ENCODE measurements at places on chromosomes 13 and 19.

DNA sequence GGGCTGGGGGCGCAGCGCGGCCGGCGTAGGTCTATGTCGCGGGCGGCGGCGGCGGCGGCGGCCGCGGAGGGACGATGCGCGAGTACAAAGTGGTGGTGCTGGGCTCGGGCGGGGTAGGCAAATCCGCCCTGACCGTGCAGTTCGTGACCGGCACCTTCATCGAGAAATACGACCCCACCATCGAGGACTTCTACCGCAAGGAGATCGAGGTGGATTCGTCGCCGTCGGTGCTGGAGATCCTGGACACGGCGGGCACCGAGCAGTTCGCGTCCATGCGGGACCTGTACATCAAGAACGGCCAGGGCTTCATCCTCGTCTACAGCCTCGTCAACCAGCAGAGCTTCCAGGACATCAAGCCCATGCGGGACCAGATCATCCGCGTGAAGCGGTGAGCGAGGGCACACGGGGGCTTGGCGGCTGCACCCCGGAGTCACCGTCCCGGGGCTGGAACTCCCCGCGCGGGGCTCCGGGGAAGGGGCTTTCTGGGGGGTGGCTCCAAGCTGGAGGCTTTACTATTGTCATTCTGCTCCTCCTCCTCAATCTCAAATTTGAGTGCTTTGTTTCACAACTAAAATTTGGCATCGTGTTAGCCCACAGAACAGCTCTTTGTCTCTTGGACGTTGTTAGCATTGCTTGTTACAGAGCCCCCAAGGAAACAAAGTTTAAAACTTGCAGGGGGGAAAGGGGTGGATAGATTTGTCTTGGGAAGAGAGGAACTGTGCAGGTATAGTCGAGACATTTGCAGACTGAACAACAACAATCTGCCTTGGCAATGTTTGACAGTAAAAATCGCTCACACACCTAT, 630 bp downstream of the RAP2A start:
- DNase-seq = peak; percentile 80

DNA sequence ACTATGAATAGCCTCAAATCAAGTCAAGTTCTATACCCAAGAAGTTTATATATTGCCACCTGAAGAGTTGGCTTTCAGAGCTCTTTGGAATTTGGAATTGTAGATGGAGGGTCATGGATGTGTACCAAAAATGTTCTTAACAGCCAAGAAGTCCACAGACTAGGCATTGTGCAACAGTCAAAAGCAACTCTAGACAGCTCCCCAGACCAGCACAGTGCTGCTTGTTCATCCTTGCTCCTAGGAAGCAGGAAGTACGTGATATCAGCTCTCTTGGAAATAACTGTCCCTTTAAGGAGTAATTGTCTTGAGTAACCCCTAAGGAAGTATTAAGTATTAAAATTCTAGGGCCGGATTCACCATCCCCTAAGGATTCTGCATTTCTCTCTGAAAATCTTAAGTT, 30.7 kb upstream of the IL17D start:
- no peak for DNase-seq

DNA sequence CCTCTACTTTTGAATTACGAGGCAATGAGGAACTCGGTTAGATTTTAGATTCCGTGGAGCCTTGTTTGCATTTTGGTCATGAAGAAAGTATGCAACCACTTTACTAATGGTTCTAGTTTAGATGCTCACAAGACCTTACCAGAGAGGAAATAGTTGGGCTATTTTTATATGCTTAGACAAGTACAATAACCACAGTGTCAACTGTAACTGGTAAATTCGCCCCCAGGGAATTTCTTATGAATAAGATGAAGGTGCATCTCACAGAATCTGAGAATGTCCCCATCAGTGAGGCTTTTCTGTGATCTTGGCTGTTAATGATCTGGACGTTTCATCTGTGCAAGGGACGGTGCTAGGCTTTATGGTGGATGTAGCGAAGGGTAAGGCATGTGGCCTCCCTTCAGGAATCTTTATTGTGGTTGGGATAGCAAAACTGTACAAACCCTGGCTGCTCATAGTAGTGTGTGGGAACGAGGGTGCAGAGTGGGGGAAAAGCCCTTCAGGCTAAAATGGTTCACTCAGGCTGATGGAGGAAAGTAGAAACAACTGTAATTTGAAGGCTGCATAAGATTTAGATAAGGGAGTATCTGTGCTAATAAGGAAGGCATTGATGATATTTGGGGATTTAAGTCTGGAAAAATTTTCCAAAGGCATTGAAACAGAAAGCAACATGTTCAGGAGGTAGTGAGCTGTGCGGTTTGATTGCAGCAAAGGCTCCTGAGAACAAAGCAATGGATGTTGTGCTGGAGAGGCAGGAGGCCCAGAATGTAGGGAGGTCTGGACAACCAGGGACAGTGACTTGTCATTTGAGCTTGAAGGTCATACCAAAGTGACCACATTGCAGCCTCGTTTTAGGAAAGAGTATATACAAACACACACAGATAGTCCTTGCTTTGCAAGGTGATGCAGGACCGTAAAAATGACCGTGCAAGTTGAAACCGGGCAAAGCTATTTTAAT, 28.4 kb downstream of the UBAC2 start:
- DNase-seq = no peak

- DNase-seq = no peak
Measured at GRCh38 chr13:98746968-98747367, 5.5 kb downstream of the SLC15A1 start.

GRCh38 chr19:50285833-50286232, 43.3 kb downstream of the KCNC3 start:
- no peak for DNase-seq

DNA sequence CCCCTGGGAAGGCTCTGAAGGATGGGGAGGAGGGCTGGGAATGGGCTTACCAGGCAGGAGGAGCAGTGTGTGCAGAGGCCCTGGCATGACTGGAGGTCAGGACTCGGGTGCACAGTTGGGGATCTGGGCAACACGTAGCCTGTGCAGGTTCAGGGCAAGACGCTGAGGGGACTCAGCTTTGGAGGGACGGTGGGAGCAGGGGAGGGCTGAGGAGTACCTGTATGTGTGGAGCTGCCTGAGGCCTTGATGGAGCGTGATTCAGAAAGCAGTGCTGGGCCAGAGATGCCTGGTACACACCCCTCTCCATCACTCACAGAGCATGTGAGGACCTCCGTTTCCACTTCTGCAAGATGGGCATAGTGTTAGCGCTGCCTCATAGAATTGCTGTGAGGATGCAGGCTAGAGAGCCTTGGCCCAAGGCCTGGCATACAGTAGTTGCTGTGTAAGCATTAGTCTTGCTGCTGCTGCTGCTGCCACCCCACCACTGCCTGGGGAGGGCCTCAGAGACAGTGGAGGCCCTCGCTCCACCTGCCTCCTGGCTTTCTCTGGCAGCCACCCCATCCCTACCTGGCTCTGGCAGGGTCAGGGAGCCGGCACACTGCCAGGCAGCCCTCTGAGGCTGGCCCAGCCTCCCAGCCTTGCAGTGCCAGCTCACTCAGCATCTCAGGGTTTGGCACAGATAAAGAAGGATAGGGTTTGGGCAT, 2.4 kb downstream of the PAK4 start:
- DNase-seq = no peak

- no peak for DNase-seq
Measured at GRCh38 chr13:49097374-49097773, 121.7 kb downstream of the FNDC3A start.

- DNase-seq = no peak
Measured at GRCh38 chr13:91238036-91238435, 109.5 kb upstream of the MIR17HG start.

DNA sequence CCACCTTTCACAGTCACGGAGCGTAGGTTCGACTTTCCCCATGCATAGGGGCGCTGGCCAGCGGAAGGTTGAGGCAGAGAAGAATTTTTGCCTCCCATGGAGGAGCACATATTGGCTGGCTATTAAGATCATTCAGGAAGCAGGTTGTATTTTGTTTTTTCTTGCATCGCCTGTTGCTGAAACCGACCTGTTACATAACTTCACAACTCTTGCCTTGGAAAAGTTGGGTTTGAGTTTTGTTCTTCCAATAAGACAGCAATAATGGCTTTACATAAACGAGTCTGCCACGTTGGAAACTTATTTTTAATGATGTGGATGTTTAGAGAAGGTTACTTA, 1.4 kb downstream of the UPF1 start:
- no peak for DNase-seq

GRCh38 chr19:1510442-1510806, 2.4 kb downstream of the ADAMTSL5 start:
- DNase-seq = no peak

DNA sequence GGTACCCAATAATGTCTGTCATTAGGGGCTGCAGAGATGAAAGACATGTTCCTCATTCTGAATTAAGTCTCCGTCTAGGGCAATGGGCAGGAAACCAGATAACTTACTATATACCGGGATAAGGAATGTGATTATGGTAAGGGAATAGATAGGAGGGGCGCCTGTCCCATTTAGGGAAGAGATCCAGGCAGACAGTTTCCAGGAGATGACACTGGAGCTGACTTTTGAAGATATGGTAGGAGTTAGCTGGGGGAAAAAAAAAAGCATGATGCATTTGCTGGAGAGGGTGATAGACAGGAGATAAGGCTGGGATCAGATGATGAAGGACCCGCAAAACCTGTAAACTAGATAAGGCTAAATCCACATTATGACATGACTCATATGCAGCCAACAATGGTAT, 340.7 kb downstream of the DCT start:
- no peak for DNase-seq

GRCh38 chr13:23870356-23871140, 18.7 kb downstream of the MIPEP start:
- peak; percentile 50 for DNase-seq

GRCh38 chr13:64912141-64912540, 2318.0 kb downstream of the PCDH9 start:
- DNase-seq = no peak

GRCh38 chr13:59790626-59791025, 373.1 kb downstream of the DIAPH3 start:
- no peak for DNase-seq

DNA sequence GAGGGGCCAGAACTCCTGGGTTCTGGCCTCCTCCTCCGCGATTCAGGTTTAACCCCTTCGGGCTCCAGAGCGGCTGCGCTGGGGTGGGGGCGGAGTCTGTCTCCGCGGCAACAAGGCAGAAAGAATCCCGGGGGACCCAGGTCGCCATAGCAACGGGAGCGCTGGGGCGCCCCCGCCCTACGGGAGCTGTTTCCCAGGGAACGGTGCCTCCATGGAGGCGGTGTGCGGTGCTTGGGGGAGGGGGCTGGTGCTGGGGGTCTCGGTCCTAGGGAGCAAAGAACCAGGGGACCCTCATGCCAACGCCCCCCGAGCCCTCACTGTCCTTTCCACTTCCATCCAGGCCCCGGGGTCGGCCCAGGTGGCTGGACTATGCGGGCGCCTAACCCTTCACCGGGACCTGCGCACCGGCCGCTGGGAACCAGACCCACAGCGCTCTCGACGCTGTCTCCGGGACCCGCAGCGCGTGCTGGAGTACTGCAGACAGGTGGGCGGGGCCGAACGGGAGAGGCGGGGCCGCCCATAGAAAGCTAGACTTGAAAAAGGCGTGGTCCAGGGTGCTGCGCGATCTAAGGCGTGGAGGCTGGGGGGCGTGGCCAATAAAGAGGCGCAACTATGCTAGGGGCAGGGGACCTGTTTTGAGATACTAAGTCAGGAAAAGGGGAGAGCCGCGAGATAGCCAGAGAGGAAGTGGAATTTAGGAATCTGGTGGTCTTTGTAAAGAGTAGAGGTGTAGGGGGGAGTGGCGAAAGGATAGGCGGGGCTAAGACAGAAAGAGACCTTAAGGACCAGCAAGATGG, 1.2 kb downstream of the APLP1 start:
- peak; percentile 87 for DNase-seq

- DNase-seq = no peak
Measured at GRCh38 chr13:51158365-51158764, 47.3 kb upstream of the C13orf42 start.

GRCh38 chr19:55133639-55134444, 15.2 kb downstream of the TNNT1 start:
- no peak for DNase-seq

DNA sequence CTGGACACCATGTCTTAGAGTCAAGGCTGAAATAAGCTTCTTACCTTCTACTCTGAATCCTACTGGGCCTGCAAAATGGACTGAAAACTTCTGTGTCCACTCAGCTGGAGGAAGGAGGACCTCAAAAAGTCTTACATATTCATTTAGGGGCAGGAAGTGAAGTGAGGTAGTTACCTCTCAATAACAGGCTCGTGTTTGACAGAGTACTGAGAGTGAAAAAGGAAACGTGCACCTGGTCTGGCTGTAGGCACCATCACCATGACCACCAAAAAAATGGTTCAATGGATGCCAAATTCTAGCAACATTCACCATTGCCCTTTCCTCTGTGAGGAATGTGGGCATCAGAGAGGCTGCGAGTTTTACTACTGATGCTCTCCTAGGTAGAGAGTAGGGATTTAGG, 176.2 kb downstream of the RFC3 start:
- DNase-seq = no peak

- no peak for DNase-seq
Measured at GRCh38 chr19:7830272-7830771, 304 bp downstream of the EVI5L start.

GRCh38 chr13:65966991-65967451, 1263.1 kb downstream of the PCDH9 start:
- DNase-seq = peak; percentile 8

- no peak for DNase-seq
Measured at GRCh38 chr19:31416548-31416947, 67.3 kb upstream of the TSHZ3 start.

DNA sequence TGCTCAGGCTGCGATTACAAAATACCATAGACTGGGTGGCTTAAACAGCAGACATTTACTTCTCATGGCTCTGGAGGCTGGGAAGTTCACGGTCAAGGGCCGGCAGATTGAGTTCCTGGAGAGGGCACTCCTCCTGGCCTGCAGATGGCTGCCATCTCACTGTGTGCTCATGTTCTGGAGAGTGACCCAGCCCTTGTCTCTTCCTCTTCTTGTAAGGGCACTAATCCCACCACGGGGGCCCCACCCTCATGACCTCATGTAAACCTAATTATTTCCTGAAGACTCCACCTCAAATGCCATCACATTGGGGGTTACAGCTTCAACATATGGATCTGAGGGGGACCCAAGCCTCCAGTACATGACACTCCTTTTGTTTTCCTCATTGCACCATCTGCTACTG, 56.0 kb upstream of the CLDN10 start:
- no peak for DNase-seq

DNA sequence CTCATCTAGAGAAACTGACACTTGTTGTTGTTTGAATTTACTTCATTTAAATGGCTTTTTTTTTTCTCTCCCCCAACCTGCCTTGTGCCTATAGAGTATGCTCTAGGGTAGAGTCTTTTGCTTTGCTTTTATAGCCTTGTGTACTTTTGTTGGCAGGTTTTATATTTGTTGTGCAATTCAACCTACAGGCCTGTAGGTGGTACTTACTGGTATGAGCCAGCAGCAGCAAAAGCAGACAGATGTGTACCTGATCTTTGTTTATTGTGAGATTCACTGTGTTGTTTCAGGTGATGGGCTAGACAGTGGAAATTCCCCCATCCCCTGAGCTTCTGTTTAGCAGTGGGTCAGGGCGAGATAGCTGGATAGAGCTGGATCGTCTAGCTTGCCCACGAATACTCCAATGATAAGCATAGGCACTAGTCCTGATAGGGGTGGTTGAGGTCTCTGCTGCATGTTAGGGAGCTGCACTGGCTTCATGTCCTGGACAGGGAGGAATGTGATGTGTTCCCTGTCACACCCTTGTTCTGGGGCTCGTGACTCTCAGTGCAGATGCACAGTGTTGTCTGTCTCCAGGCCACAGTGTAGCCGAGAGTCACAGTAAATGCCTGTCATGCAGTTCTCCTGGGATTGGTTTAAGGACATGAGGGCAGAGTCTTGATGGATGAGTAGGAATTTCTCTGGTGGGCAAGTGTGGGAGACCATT, 21.3 kb downstream of the DNAJC3 start:
- no peak for DNase-seq

Measured in erythroblast (primary cell).